ENCODE measurements at places on chromosomes 13 and 19.

GRCh38 chr13:98299966-98300350 lies 122.9 kb upstream of the RNF113B start:
- DNase-seq = no peak

- no peak for DNase-seq
Observed at GRCh38 chr13:36129539-36129938, 1.6 kb downstream of the DCLK1 start.

DNA sequence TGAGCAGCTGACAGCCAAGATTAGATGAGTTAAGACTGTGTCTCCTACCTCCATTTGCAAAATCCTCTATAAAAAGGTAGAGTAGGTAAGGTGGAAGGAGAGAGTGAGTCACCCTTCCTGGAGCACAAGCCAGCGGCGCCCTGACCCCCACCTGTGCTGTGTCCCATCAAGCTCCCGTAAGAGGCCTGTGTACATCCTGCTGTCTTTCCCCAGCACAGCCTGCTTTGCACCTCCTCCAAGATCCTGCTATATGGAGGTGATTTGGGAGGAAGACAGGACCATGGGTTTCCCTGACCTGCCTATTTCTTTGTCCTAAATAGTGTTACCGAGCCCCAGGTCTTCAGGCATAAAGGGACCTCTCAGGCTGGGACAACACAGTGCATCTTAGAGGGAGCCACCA lies 62.3 kb upstream of the UQCRFS1 start:
- DNase-seq = no peak

DNA sequence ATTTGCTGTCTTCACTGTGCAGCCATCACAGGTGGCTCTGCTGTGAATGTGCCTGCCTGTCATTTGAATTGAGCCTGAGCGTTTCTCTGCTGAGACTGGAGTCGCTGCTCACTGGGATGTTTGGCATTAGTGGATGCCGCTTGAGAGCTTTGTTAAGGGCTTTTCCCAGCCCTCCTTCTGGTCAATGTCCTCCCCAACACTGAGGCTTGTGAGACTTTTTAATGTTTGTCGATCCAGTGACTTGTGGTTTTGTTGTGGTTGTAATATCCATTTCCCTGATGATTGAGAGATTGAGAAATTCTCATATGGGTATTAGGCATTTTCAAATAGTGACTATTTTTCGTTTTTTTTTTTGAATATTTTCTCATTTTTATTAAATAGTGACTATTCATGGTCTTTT lies 2.6 kb downstream of the TPRX2 start:
- DNase-seq = no peak

- no peak for DNase-seq
Observed at GRCh38 chr19:3522421-3523360, 16.3 kb upstream of the TEKTIP1 start.

- DNase-seq = no peak
Observed at GRCh38 chr13:73428706-73429105, 369.9 kb downstream of the KLF5 start.

GRCh38 chr13:39196965-39197646 lies 158.8 kb downstream of the NHLRC3 start:
- DNase-seq = no peak

GRCh38 chr13:36450534-36450933 lies 18.2 kb downstream of the CCNA1 start:
- DNase-seq = no peak

GRCh38 chr13:51122868-51123566 lies 11.9 kb upstream of the C13orf42 start:
- DNase-seq = no peak

- no peak for DNase-seq
Observed at GRCh38 chr13:112706171-112706570, 16.3 kb downstream of the ATP11A start.

- no peak for DNase-seq
Observed at GRCh38 chr19:13848340-13848677, 28.6 kb upstream of the NANOS3 start.

- DNase-seq = no peak
Observed at GRCh38 chr13:79227418-79227817, 178.6 kb downstream of the RBM26 start.

- DNase-seq = no peak
Observed at GRCh38 chr13:111090169-111090568, 24.9 kb upstream of the ARHGEF7 start.

- DNase-seq = no peak
Observed at GRCh38 chr19:18648973-18649315, 12.1 kb downstream of the KLHL26 start.

- DNase-seq = no peak
Observed at GRCh38 chr19:34259367-34260095, 5.2 kb downstream of the GARRE1 start.

- no peak for DNase-seq
Observed at GRCh38 chr19:8618751-8619150, 8.2 kb upstream of the ADAMTS10 start.

DNA sequence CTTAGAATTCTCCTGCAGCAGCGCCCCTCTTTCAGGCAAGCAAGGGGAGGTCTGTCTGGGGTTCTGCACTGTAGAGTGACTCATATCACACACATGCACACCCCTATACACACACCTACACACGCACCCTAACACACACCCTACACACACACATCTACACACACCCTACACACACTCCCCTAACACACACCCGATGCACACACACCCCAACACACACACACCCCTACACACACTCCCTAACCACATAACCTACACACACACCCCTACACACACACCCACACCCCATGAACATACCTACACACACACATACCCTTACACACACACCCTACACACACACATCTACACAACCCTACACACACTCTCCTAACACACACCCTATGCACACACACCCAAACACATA lies 493.2 kb downstream of the IRS2 start:
- no peak for DNase-seq

GRCh38 chr13:85812282-85812681 lies 13.1 kb upstream of the SLITRK6 start:
- no peak for DNase-seq

- DNase-seq = no peak
Observed at GRCh38 chr13:20264271-20265018, 32.3 kb upstream of the GJB6 start.

- no peak for DNase-seq
Observed at GRCh38 chr13:81602241-81602640, 1261.3 kb upstream of the SPRY2 start.

- no peak for DNase-seq
Observed at GRCh38 chr13:110136660-110137585, 170.0 kb downstream of the COL4A1 start.
